Activated CD8-positive, alpha-beta T cell treated with anti-CD3 and anti-CD28 coated beads for 36 hours (primary cell): ENCODE measurements at places on chromosomes 4 and X.

DNA sequence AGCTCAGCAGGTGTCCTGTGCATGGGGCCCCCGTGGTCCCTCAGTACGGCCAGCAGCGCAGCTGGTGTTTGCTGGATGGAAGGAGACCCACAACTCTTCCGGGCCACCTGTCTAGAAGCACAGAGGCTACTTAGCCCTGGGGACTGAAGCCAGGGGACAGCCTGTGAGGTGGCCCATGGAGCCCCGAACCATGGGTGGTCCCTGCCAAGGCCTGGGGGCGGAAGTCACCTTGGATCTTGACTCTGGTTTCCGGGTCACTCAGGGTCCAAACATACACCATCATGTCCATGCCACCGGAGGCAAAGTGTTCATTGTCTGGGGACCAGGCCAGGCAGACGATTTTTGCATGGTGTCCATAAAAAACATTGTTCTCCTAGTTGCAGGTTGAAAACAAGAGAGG is 39.5 kb downstream of the WDR1 start:
- DNase-seq = no peak
- peak overlapping the region; percentile 34 for H3K27ac ChIP-seq
- H3K27me3 ChIP-seq = no peaks in the 10 kb centered on the region
- peaks cover 71% of the 10 kb centered on the region for H3K36me3 ChIP-seq

- H3K27ac ChIP-seq = no peak overlapping the region
- H3K4me1 ChIP-seq = no peaks in the 10 kb centered on the region
- DNase-seq = no peak
- H3K27me3 ChIP-seq = peaks cover 2% of the 10 kb centered on the region
- H3K4me3 ChIP-seq = no peak overlapping the region
- H3K36me3 ChIP-seq = no peaks in the 10 kb centered on the region
Observed at GRCh38 chrX:47683184-47683828, 24.3 kb upstream of the UXT start.

DNA sequence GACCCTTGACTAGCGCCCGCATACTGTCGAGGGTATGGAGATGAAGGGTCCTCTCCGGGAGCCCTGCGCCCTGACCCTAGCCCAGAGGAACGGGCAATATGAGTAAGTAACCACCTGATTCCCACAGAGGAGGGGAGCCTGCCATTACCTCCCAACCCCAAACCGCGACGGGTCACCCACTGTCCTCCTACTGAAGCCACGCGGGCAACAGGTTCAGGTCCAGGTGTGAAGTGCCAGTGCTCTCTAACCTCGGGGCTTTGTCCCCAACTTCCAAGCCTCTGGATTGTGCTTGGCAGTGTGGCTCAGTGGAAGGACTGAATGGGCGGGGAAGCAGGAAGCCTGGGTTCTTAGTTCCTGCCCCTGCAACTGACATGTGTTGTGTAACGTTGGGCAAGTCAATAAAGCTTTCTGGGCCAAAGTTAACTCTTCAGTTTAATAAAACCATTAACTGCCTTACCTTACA is 694 bp downstream of the OCRL start:
- H3K27ac ChIP-seq = no peak overlapping the region
- H3K27me3 ChIP-seq = no peaks in the 10 kb centered on the region
- peaks cover 8% of the 10 kb centered on the region for H3K4me1 ChIP-seq
- peak overlapping the region; percentile 63 for H3K4me3 ChIP-seq

DNA sequence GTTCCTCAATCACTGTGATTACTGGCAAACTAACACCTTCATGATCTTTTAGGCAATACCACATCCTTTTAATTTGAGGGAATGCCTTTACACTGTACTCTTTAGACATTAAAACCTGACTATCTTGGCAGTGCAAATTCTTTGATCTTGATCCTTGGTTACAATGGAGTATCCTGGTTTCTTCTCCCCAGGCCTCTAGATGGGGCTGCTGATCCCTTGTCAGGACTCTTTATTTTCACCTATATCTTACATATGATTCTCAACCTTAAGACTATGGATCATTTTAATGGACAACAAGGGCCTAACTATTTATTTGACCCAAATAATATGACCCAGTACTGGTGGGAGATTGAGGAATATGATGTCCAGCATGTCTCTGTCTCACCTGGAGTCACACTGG is 1005.5 kb upstream of the INTU start:
- no peak for DNase-seq
- no peak overlapping the region for H3K27ac ChIP-seq
- no peaks in the 10 kb centered on the region for H3K36me3 ChIP-seq
- H3K27me3 ChIP-seq = no peaks in the 10 kb centered on the region
- H3K4me1 ChIP-seq = no peaks in the 10 kb centered on the region

DNA sequence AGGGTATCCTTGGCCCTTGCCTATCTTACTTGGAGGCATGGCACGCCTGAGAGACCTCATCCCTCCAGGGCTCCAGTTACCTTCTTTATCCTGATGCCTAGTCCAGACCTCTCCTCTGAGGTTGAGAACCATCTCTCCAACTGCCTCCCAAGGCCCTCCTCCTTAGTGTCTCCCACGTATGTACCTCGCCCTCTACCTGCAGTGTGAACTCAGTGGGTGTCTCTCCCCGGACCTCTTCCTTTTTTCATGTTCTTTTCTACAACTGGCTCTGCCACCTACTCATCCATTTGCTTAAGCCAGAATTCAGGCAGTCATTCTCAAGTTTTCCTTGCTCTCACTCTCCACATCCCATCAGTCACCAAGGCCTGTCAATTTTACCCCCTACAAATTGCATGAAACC is 16.6 kb downstream of the RPS4X start:
- H3K4me1 ChIP-seq = peaks cover 5% of the 10 kb centered on the region
- H3K36me3 ChIP-seq = peaks cover 3% of the 10 kb centered on the region
- no peak overlapping the region for H3K4me3 ChIP-seq

DNA sequence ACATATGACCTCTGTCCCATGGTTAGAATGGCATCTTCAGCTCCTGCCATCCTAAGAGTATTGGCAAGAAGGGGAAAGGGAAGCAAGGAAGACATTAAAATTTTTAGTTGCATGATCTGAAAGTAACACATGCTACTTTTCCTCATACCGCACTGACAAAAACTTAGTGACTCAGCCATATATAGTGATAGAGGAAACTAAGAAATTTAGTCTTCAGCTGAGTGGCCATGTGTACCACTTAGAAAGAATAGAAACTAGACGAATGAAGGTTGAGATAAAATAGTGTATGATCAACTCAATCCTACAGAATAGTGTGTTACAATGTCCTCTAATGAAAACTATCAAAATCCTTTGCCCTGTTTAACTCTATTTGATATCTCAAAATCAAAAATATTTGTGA is 164.1 kb downstream of the PPP3CA start:
- no peak overlapping the region for H3K4me3 ChIP-seq
- DNase-seq = no peak
- peaks cover 13% of the 10 kb centered on the region for H3K36me3 ChIP-seq
- H3K4me1 ChIP-seq = peaks cover 7% of the 10 kb centered on the region
- H3K27me3 ChIP-seq = no peaks in the 10 kb centered on the region
- H3K27ac ChIP-seq = no peak overlapping the region

DNA sequence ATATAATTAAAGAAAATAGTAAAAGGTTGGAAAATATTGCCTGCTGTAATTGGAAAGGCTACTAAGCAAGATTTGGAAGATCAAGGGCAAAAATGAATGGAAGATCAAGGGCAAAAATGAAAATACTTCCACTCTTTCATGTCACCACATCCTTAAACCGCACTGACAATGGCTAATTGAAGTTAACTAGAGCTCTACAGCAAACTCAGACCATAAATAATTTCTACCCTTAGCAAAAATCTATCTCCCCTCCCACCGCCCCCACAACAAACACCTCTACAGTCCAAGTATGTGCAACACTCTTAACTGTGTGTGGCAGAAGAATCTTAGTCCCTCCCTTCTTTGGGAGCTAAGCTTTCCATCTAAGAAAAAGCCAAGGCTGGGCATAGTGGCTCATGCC is 27.1 kb downstream of the ATP11C start:
- DNase-seq = no peak
- no peak overlapping the region for H3K27ac ChIP-seq
- no peaks in the 10 kb centered on the region for H3K27me3 ChIP-seq
- H3K4me1 ChIP-seq = peaks cover 29% of the 10 kb centered on the region
- H3K36me3 ChIP-seq = no peaks in the 10 kb centered on the region
